Stimulated activated CD8-positive, alpha-beta memory T cell treated with anti-CD3 and anti-CD28 coated beads, Interleukin-4, amount 100 ng/mL, for 1 hour (primary cell): ENCODE measurements at places on chromosomes 3 and 15.

- no peak for DNase-seq
Observed at GRCh38 chr3:19748782-19749447, 185.1 kb downstream of the EFHB start.

- DNase-seq: no peak
Observed at GRCh38 chr3:14925729-14926591, 21.4 kb upstream of the NR2C2 start.

GRCh38 chr3:104578558-104578957, 788.2 kb upstream of the ALCAM start:
- DNase-seq: no peak

DNA sequence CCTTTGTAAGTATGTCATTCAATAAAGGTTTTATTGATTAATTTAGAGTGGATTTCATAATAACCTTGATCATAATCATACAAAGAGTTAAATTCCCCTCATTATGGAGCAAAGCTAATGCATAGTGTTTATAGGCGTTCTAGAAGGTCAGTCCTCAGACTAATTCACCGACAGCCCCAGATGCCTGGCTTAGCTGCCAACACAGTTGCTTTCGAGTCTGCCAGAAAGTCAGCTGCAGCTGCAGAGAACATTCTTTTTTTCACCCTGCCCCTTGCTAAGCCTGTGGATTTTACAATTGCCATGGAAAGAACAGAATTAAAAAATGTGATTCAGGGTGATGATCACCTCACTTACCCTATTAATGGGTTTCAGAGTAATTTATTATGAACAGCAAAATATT, 21.2 kb downstream of the CADM2 start:
- DNase-seq: no peak

DNA sequence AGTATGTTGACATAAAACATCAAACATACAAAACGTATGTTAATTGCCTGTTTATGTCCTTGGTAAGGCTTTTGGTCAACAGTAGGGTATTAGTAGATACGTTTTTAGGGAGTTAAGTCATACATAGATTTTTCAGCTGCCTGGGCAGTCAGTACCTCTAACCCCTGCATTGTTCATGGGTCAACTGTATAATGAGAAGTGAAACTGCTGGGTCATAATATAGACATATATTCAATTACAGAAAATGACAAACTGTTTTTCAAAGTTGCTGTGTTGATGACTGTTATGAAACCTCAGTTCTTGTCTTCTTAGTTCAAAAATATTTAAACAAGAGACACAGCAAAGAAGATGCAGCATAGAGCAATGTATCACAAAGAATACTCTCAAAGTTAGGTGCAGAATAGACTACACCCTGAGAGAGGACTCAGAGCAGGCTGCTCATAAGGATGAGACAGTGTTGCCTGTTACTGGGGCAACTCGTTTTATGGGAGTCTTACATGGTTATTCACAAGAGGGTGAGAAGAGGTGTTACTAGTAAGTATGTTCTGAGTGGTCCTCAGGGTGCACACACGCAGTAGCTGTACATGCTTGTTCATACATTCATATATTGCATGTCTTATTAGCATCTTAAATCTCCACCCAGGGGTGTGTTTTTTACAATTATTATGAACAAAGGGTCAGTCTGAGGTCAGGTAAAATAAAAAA, 53.1 kb upstream of the ADAMTS17 start:
- no peak for DNase-seq

DNA sequence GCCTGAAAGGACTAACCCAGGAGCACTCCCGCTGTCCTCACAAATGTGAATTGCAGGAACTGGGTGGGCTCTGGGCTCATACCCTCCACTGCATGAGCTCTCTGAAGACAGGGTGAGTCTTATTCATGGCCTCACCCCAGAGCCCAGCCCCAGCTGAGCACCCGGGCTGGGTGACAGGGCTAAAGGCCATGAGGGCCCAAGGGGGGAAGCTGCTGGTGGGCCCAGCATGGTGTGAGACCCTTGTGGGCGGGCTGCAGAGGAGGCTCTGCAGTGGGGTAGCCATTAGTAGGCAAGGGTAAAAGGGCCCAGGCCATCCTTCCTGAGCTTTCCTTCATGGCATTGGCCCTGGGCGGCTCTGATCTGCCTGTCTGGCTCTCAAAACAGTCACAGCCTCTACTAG, 30.3 kb downstream of the SRPRB start:
- no peak for DNase-seq

DNA sequence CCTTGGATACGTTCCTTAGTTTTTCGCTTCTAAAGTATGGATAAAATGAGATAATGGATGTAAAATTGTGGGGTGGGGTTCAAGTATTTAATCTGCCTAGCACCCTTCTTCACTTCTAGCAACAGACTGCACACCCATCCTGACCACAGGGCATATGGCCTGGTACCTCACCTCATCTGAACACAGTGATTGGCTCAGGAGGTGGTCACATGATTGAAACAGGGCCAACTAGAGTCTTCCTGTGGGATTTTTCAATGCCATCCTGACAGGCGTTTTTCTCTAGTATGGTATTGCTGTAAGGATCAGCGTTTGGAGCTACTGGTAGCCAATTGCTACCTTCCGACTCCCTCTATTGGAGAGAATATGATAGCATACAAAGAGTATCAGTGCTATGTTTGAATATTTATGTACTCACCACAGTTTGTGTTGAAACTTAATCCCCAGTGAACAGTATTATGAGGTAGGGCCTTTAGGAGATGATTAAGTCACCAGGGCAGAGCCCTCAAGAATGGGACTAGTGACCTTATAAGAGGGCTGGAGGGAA, 172.2 kb downstream of the PPM1L start:
- DNase-seq: no peak
